Stimulated activated CD4-positive, alpha-beta T cell treated with anti-CD3 and anti-CD28 coated beads, Interleukin-1b, Interleukin-23, amount 100 ng/mL, for 48 hours (primary cell): ENCODE measurements at places on chromosomes 2 and 18.
A peak's percentile ranks its signal among the peaks of the same experiment; 100 is the strongest.

GRCh38 chr2:18342901-18343300 is 217.6 kb downstream of the RDH14 start:
- no peak for DNase-seq

DNA sequence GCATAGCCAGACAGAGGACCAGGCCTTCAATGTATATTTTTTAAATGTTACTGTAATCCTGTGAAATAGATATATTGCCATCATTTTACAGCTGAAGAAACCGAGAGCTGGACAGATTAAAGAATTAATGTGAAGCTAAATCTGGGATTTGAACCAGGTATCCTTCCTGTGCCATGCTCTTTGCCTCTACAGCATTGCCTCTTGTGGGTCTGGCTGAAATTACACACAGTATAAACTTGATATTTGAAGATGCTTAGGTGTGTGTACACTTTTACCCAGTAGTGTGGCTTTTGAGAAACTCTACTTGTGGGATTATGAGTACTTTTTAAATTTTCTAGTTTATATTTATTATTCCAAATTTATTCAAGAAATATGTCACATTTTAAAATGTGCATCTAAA is 264.5 kb downstream of the CNTNAP5 start:
- no peak for DNase-seq

GRCh38 chr18:42773870-42774269 is 341.6 kb downstream of the RIT2 start:
- DNase-seq = no peak

- DNase-seq = peak; percentile 31
Observed at GRCh38 chr2:42102591-42103450, 55.0 kb downstream of the PKDCC start.

DNA sequence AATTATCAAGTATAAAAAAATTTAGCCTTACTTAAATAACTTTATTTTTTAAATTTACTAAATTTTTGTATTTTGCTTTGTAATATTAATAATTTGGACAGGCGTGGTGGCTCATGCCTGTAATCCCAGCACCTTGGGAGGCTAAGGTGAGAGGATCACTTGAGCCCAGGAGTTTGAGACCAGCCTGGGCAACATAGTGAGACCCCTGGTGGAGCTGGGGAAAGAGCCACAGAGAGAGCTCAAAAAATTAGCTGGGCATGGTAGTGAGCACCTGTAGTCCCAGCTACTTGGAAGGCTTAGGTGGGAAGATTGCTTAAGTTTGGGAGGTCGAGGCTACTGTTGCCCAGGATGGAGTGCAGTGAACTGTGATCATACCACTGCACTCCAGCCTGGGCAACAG is 143.5 kb downstream of the B3GNT2 start:
- no peak for DNase-seq

DNA sequence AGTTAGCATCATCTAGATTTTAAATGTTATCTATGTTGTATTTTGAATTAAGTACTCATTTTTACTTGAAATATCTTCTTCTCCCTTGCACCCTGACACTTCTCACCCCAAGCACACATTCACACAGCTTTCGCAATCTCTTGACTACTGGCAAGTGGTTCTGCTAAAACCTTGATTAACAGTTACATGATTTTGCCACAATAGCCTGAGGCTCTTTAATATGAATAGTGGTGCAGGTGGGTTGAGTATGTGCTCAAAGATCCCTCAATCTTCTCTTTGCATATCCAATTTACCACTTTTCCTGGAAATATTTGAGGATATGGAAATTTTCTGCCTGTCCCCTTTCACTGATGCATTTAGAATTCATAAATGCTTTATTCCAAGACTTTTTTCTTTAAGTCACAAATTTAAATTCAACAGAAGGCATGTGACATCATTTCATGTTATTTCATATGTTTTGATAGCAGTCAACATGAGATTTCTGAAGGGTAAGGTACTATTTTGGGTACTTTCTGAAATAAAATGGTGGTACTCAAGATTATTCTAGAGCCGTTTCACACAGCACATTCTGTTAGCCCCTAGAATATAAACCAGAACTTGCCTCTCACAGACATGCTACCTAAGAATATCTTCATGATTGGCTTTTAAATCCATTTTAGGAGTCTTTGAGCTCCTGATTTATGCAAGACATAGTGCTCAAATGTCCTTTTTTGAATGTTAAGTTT is 339.7 kb downstream of the RPRM start:
- DNase-seq = no peak

DNA sequence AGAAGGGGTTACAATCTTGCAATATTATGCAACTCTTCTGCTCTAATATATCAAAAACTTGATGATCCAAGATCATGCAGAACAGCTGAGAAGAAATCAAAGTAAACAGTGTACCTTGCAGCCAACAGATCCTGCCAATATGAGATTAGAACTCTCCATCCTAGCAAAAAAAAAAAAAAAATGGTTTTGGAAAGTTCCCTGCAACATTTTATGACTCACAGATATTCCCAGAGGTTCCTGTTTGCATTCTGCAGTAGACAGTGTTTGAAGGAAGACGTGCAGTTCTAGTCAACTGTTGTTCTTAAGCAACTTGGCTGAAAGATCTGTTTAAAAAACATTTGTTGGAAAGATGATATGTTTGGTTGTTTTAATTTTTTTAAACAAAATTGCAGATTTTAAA is 103.6 kb upstream of the WDR75 start:
- no peak for DNase-seq

GRCh38 chr2:30686000-30686399 is 121.2 kb downstream of the CAPN13 start:
- no peak for DNase-seq

DNA sequence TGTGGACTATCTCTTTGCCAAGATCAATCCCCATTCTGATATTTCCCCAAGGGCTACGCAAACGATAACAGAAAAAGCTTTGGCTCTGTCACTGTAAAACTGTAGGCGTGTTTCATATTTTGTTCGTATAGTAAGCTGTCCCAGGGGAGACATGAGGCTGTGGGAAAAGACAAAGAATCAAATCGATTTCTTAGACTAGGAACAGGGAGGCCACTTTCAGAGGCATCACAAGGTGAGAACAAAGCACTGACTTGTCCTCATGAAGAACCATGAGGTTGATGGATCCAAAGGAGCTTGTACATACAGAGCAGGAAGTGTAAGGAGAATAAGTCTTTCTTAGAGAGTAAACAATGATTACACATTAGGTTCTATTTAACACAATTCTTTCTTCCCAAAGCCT is 255.7 kb downstream of the HNMT start:
- DNase-seq = no peak

- no peak for DNase-seq
Observed at GRCh38 chr18:34158881-34159690, 65.6 kb downstream of the NOL4 start.

- peak; percentile 80 for DNase-seq
Observed at GRCh38 chr2:42105330-42106256, 57.8 kb downstream of the PKDCC start.
